Pulmonary artery endothelial cell (primary cell): ENCODE measurements at places on chromosomes 16 and 17.

DNA sequence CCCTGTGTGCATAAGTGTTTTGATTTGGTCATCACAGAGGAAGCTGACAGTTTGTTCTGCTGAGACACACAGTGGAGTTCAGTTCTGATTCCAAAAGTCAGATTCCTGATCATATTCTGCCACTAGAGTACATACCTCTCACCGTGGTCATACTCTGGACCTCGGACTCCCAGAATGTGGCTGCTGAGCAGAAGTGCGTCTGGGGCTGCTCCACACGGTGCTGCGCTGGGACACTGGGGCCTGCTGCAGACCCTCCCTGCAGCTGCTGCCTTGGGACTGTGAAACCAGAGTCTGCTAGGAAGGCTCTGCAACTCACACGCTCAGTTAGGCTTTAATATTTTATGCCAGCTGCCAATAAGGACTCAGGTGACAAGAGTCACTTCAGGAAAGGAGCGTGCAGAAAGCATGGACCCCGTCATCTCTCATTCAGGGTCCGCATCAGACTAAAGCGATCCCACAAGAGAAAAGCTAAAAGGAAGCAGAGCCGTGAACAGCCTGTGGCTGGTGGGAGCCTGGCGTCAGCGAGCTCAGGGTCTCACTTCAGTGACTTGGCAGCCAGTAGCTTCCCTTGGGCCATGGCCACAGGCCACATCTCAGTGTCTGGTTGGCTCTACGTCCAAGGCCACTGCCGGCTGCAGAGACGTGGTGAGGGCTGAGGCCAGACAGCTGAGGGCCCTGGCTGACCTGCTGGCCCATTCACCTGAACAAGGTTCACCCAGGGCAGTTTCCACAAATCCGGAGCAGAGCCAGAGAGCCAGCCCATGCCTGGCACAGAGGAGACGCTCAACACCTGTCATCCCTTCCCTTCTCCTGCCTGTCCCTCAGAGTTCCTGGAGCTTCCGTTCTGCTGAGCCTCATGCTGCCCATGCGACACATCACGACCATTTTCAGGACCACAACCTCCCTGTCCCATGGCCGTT lies 24.7 kb upstream of the KIFC3 start:
- no peak for DNase-seq

- DNase-seq = no peak
Measured at GRCh38 chr17:72338847-72339790, 218.3 kb downstream of the SOX9 start.

DNA sequence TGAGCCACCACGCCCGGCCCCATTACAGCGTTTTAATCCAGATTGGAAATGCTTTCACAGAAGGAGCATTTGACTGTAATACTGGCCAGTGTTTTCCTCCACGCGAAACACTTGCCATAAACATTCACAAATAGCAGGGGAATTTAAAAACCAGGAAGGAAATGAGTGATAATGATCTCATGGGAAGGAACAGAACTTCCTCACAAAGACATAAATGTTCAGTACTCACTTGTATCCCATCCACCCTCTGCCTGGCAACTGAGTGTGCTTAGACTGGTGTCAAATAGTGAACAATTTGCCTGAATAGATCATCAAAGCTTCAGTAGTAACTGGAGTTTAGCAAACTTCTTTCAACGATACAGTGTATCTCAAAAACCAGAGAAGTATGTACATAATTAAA lies 54.1 kb downstream of the PSMD12 start:
- DNase-seq = peak; percentile 22

DNA sequence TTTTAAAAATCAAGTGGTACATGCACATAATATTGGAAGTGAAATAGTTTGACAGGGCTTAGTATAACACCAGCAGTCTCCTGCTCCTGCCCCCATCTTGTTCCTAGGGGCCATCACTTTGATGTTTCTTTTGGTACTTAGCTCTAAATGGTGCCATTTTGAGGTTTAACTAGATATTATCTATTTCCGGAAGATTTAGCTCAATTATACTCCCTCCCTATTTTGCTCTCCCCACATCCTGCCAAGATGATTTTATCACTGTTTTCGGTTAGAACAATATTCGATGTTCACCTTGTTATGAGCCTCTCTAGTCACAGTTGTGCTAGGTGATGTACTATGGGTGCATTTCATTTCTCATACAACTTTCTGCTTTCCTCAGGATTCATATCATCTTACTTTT lies 20.0 kb upstream of the SLC35G3 start:
- no peak for DNase-seq

DNA sequence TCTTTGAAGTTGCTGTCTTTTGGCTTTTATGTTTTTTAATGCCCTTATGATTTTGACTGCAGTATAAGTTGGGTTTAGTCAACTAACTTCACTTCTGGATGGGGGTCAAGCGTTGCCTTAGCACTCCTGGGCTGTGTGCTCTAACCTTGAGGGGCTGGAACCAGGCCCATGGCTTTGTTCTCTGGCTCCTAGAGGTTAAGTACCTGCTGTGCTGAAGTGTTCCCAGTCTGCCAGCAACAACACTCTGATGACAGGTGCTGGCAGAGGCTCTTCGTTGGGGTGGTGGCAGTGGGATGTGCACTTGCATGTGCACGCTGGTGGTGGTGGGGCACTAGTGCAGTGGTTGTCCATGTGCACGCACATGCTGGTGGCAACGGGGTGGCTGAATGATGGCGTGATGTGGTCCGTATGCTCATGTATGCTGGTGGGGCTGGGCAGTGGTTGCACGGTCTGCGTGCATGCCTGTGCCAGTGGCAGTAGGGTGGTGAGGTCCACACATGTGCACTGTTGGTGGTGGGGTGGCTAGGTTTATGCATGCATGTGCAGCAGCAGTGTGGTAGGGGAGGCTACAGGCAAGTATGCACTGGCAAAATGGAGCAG lies 447.8 kb upstream of the GOT2 start:
- DNase-seq = no peak

- no peak for DNase-seq
Measured at GRCh38 chr17:74954665-74955421, 17.7 kb downstream of the HID1 start.

- DNase-seq = no peak
Measured at GRCh38 chr17:64109400-64109799, 20.5 kb downstream of the ERN1 start.

GRCh38 chr17:336110-337021 lies 16.2 kb downstream of the RPH3AL start:
- no peak for DNase-seq

- no peak for DNase-seq
Measured at GRCh38 chr17:78725448-78726021, 56.5 kb downstream of the CYTH1 start.

DNA sequence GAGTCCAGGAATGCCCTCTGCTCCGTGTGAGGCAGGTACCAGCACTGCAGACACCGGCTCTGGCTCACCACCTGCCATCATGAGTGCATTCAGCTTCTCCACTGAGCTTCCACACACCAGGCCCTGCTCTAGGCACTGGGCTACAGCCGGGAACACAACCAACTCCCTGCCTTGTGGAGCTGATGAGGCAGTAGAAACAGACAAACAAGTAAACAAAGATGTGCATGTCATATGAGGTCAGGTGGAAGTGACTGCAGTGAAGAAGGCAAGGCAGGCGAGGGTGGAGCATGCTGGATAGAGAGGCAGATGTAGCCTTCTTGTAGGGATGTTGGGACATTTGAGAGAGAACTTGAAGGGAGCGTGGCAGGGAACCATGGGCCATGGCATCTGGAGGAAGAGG lies 5.0 kb downstream of the NLRC5 start:
- no peak for DNase-seq

GRCh38 chr17:73262676-73263642 lies 1.3 kb upstream of the CPSF4L start:
- DNase-seq = no peak

- no peak for DNase-seq
Measured at GRCh38 chr16:72928090-72928981, 119.6 kb downstream of the ZFHX3 start.

DNA sequence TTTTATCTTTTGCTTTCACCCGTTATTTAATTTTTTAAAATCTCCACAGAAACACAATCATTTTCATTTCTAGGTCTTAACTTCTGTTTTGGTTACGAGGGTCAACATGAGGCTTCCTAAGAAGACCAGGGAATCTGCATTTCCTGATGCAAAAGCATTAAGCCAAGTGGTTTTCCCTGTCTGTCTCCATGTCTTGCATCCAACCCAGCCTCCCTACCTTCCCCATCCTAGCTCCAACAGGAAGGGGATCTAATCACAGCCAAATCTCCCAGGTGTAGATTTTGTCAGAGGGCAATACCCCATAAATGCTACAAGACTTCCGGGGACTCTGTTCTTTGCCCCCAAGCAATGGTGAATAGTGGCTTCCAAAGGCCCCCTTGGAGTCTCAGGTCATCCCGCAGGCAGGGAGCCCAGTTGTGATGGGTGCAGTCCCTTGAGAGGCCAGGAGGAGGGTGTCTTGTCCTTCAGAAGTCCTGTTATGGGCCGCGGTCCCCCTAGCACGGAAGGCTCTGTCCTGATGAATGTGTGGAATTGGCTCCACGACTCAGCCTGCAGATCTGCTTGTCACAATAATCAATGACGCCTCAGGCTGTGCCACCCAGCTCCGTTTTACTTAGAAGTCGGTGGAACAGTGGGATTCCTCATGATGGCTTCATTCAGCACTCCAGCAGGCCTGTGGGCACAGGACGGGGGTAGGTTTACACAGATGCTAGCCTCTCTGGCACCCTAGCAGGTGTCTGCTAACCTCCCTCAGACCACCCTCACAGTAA lies 141.1 kb downstream of the RGS9 start:
- peak; percentile 30 for DNase-seq

- DNase-seq = no peak
Measured at GRCh38 chr17:72359811-72360210, 239.0 kb downstream of the SOX9 start.

DNA sequence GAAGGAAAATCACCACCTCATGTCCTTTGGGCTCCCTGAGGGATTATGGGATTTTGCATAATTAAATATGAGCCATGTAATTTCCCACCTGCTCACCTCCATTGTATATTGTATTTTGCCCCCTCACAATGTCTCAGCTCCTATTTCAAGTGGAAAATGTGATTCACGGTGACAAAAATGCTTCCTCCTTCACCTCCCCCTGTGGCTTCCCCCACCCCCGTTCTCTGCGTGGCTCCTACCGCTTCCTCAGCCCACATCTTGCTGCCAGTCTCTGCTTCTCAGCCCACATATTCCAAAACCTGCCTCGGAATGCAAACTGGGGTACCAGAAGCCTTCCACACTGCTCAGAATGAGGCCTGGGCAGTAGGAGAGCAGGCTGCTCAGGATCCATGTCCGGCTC lies 394.5 kb upstream of the C16orf82 start:
- DNase-seq = no peak

GRCh38 chr17:30812218-30813177 lies 12.0 kb downstream of the CRLF3 start:
- DNase-seq = no peak

- no peak for DNase-seq
Measured at GRCh38 chr17:66347661-66348514, 45.5 kb downstream of the PRKCA start.

GRCh38 chr17:10052106-10052813 lies 146.1 kb downstream of the GAS7 start:
- DNase-seq = no peak

- no peak for DNase-seq
Measured at GRCh38 chr16:84838383-84838948, 18.7 kb downstream of the CRISPLD2 start.

GRCh38 chr16:92431-93339 lies 14.7 kb downstream of the MPG start:
- no peak for DNase-seq

GRCh38 chr17:78045316-78045715 lies 83.2 kb downstream of the TMC6 start:
- DNase-seq = no peak

- no peak for DNase-seq
Measured at GRCh38 chr16:79177018-79177417, 423.5 kb downstream of the MAF start.

GRCh38 chr16:51389881-51390280 lies 238.8 kb upstream of the SALL1 start:
- no peak for DNase-seq

- DNase-seq = no peak
Measured at GRCh38 chr17:20300436-20300934, 166.9 kb downstream of the LGALS9B start.

- DNase-seq = no peak
Measured at GRCh38 chr16:66758086-66758485, 6.7 kb upstream of the DYNC1LI2 start.

DNA sequence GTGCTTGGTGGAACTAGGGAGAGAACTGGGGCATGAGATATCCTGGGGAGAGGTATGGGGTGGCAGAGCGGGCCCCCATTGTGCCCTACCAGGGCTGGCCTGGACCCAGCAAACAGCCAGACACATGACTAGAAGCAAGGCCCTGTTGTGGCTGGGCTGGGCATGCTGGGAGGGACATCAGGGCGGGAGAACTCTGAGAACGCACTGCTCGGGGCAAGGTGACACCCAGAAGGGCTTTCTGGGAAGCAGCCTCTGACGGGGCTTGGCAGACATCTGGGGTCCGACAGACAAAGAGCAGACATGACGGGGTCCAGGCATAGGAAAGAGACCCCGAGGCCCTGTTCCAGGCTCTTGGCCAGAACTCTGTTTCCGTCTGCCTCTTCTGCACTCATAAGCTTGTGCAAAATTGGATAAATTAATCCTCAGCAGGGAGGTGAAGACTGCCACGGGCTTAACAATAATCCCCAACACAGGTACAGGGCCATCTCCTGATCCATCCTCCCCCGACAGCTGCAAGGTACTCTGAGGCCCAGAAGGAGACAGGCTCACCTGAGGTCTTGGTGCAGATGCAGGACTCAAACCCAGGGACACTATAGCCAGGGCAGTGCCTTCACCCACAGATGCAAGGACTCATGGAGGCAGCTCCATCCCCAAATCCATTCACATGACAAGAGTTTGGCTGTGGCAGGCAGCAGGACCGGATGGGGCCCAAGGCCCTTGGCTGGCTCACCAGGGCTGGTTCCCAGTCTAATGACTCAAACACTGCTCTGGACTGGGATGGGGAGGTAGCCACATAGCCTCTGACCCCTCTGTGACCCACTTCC lies 5.4 kb downstream of the SREBF1 start:
- no peak for DNase-seq

DNA sequence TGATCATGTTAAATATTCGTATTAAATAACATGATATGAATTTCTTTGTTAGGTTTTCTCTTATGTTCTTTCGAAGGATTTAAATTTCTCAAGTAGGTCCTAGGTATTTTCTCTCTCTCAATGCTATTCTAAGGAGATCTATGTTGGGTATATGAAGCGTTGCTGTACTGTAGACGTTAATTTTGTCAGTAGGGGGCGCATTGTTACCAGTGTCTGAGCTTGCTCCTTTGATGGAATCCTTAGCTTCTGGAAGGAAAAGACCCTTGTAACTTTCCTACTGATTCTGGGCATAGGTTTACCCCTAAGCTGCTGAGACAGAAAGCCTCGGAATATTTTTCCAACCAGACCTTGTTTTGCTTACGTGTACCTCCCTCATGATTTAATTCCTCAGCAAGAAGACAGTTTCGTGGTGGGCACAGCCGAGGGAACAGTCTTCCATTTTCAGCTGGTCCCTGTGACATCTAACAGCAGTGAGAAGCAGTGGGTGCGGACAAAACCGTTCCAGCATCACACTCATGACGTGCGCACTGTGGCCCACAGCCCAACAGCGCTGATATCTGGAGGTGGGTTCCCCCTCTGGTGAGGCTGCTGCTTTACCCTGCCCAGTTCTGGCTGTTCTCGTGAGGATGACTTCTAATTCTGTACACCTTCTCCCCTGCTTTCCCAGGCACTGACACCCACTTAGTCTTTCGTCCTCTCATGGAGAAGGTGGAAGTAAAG lies 17.9 kb downstream of the UTP4 start:
- DNase-seq = peak; percentile 52
